Pulmonary artery endothelial cell (primary cell): ENCODE measurements at places on chromosomes 4 and X. TPM values are rescaled to one million over a fixed set of nuclear protein-coding genes. Genes with fewer than 3 reads are reported as not detected.

DNA sequence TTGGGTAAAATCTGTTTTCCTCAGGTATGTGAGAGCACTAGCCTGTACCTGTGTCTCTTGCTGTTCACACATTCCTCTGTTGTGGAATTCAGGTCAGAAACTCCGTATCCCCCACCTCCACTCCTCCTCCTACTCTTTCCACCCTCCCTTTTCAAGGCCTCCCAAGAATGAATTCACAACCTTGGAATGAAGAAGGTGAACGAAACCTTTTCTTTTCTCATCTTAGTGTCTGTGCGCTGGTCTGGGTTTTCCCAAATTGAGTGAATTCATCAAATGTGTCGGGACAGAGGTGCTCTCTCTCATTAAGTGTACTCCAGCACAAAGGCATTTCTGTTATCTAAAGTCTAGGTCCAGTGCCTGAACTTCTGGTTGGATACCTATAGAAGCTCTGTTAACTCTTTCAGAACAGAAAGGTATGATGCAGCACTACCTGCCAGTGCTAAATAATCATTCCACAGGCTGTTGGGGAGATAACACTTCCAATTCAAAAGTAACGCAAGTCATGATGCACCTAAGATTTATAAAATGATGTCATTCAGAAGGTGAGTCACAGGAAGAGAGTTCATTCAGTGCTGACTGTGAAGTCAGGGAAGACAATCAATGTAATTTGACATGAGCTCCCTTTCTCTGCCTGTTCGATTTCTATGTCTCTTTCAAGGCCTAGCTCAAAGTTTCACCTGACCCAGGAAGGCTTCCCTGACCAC lies 41.9 kb downstream of the COL4A6 start:
- no peak for DNase-seq

GRCh38 chr4:180310616-180311015 lies 1932.6 kb upstream of the TENM3 start:
- DNase-seq, result no peak

DNA sequence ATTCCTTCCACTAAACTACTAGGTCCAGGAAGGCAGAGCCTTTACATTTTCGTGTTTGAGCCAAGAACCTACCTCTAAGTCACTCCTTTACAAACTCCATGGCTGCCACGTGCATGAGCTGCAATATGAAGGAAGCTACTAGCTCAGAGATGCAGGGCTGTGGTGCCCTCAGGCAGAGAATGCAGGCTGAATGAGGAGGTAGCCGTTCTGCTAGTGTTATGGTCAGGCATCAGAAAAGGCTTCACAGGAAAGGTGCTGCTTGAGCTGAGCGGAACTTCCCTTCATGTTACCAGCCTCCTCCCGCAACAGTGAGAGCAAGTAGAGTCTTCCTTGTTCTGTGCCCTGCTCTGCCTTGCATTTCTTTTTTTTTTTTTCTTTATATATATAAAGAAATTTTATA lies 148.3 kb upstream of the PACRGL start:
- DNase-seq, result no peak

DNA sequence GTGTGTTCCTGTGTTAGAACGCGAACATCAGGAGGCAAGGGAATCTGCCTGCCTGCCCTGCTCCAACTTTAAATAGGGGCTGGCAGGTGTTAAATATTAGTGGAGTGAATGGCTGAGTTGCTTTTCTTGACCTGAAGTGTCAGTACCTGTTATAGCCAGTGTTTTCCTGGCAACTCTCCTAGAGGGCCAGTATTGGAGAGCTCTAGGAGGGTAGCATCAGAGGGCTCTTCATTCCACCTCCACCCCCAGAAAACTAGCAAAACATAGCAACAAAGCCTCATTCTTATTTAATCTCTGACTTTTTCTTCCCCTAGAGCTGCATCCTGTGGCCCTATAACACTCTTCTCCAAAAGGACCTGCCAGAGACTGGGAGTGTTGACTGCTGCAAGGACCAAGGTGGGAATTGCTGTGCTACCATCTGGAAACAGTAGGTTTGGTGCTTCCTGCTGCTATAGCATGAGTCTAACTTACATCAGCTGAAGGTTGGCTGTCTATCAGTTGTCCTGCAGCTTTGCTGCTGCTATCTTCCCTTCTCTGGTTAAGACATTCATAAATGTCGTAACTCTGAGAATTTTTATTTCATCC lies 33.5 kb downstream of the SGMS2 start:
- no peak for DNase-seq

DNA sequence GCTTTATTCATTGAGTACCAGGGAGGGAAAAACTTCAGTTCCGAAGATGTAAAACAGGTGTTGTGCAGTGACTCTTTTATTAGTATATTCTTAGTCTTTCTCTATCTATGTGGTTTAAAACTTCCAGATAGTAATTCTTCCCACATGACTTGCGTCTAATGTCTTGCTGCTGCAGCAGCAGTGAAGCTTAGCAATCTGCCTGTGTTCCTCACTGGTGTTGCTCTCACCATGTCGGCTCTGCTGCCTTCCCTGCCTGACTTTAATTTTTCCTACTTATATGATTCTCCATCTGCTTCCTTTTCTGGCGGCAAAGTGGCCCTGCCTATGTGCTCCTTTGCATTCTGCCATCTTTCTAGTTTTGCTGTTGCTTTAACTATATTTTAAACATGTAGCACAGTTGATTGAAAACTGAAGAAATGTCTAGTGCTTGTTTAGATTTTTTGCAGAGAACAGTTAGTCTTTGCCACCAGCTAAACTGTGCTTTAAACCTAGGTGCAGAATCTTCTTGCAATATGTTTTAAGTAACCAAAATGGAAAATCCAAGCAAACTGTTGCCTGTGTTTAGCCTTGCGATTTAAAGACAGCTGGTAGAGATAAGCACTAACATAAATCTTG lies 1934.2 kb upstream of the IGFBP7 start:
- DNase-seq, result no peak

GRCh38 chr4:105633241-105633640 lies 75.2 kb downstream of the INTS12 start:
- no peak for DNase-seq

DNA sequence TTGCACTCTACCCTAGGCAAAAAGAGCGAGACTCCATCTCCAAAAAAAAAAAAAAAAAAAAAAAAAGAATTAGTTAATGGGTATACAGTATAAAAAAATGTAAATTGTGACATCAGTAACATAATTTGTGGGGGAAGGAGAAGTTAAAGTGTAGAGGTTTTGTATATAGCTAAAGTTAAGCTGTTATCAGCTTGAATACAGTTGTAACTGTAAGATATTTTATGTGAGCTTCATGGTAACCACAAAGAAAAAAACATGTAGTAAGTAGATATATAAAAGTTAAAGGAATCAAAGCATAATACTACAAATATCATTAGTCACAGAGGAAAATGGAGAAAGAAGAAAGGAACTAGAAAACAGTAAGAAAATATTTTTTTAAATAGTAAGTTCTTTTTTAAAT lies 53.2 kb upstream of the EPGN start:
- DNase-seq, result no peak

DNA sequence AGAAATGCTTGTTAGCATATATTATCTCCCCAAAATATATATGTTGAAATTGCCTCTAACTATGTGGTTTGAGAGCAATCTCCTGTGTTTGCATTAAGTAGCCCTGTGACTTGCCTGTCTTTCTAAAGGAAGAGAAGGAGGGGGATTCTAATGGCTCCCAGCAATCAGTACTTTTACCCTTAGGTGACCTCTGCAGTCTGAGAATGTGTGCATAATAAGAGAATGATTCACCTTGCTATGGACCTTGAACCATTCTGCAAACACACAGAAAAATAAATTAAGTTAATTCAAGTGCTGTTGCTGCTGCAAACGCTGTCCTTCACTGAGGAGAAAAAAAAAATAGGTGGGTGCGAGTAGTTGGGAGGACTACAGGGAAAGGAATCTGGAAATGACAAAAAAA lies 322.2 kb downstream of the IQCM start:
- no peak for DNase-seq

DNA sequence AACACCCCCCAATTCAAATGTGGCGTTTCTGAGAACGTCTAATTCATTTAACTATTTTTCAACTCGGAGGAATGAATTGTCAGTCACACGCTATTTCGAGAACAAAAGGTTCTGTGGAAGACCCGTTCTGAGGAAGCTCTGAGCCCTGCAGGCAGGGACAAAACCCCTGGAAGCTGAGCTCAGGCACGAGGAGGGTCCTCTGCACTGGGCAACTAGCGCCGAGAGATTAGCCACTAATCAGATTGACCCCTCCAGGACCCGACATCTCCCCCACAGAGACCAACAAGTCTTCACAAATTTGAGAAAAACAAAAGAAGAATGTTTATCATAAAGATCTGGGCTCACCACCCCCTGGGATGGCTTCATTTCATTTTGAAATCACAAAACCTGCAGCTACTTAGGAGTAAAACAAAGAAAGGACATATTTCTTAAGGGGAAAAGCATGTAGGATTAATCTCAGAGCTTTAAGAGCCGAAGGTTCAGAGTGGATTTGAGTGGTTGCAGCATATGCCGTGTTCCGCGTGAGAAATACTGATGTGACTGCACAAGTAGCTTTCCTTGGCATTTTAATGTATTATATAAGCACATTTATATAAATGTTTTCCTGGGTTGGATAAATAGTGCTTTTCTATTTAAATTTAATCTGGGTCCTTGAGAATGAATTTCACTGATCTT lies 41.8 kb downstream of the ADRA2C start:
- no peak for DNase-seq

- no peak for DNase-seq
These were observed 222.1 kb downstream of the STIM2 start for GRCh38 chr4:27082776-27083175.

- DNase-seq, result no peak
These were observed 317.7 kb downstream of the ARHGAP24 start for GRCh38 chr4:85792376-85793232.

DNA sequence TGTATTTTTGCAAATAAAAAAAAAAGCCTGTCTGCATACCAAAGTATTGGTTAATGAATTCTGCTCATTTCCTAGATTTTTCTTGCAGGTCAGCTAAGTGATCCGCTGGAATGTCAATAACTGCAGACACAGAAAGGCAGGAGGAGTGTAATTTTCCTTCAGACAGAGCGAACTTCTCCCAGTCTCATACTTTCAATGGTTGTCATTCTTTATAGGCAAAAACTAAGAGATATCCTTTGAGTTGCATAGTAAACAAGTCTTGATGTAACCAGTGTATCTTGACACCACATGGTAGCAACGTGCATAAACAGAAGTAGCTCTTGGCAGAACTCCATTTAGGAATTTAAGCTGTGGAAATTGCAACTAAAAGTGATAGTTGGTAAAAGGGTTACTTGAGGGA lies 8.2 kb downstream of the CAPN6 start:
- DNase-seq, result no peak

DNA sequence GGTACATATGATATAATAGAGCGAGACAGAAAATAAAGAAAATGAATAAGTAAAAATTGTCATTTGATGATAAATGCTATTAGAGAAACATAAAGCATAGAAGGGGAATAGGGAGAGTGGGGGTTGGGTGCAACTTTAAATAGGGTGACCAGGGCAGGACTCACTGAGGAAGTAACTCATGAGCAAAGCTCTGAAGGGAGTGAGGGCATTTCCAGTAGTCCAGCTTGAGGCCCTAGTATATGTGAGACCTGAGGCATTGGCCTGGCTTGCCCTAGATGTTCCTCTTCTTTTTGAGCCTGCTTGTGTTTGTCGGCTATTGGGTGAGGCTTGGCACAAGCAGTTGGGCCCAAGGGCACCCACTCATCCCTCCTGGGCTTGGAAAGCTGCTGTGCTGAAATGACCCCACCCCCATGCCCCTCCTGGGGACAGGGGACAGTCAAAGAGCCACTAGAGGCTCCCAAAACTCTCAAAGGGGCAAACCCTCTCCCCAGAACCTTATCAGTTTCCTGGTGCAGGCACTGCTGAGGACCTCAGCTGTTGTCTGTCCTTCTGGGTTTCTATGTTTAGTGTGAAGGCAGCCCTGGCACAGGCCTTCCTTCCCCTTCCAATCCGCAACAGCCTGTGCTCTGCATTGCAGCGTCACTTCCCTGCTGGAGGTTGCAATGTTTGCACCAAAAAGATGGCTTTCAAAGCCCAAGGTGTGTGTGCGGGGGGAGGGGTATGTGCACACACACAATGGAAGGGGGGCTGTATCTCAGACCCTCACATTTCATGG lies 40.1 kb downstream of the APLN start:
- DNase-seq, result no peak

- DNase-seq, result no peak
These were observed 2253.2 kb upstream of the TENM3 start for GRCh38 chr4:179989975-179990374.

DNA sequence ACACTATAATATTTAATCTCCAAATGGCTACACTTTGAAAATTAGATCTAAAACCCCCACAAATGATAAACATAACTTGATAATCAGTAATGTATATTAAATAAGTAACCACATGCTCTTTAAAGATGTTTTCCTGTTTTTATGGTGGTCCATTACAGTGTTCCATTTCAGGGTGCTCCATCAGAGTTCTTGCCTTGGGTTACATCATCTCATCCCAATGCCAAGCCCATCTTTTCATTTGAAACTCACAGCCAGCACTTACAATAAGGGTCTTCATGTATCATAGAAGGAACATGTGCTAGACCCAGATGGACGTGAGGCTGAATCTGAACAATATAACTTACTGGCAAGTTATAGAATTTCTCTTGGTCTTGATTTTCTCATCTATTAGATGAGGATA lies 10.5 kb upstream of the PAQR3 start:
- DNase-seq, result no peak

DNA sequence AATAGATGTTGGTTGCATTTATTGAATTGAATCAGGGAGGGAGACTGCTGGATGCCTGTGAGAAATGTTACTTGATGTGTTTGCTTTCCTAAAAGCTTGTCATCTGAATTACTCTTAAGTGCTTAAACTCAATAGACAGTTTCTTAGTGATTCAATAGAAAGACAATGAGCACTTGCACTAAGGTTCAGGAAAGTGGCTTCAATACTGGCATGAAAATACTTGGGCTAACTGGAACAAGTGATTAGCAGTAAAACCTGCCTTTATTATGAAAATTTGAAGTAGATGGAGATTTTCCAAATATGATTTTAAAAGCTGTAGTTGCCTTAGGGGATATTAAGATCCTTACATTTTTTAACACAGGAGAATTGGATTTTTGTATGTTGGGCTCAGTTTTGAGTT lies 123.3 kb downstream of the RNF150 start:
- no peak for DNase-seq

DNA sequence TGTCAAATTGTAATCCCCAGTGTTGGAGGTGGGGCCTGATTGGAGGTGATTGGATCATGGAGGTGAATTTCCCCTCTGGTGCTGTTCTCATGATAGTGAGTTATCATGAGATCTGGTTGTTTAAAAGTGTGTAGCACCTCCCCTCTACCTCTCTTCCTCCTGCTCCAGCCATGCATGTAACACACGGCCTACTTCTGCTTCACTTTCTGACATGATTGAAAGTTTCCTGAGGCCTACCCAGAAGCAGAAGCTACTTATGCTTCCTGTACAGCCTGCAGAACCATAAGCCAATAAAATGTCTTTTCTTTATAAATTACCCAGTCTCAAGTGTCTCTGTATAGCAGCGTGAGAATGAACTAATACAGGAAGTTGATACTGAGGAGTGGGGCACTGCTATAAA lies 61.7 kb upstream of the DDX60 start:
- no peak for DNase-seq

GRCh38 chr4:24796620-24797019 lies 1.2 kb downstream of the SOD3 start:
- DNase-seq, result no peak

SRPX2 gene
- 73.3 and 159 TPM in 2 replicates for total RNA-seq

TEX13C gene
- not detected in 2 replicates for total RNA-seq

MAGEC2 gene
- not detected in 2 replicates for total RNA-seq

TCP11X2 gene
- not detected in 2 replicates for total RNA-seq

BST1 gene
- total RNA-seq, result 19.2 and 23.8 TPM in 2 replicates

SPANXN4 gene
- total RNA-seq, result not detected in 2 replicates

ADGRL3 gene
- total RNA-seq, result not detected in 2 replicates
